ENCODE measurements at places on chromosomes 16 and 17. TPM values are rescaled to one million over a fixed set of nuclear protein-coding genes. Genes with fewer than 3 reads are reported as not detected.

- DNase-seq: no peak
- no peaks in the 10 kb centered on the region for H3K36me3 ChIP-seq
- H3K27me3 ChIP-seq: no peaks in the 10 kb centered on the region
- H3K4me1 ChIP-seq: peaks cover 4% of the 10 kb centered on the region
- H3K4me3 ChIP-seq: no peak overlapping the region
- no peak overlapping the region for H3K27ac ChIP-seq
Observed at GRCh38 chr17:70655176-70655958, 486.0 kb downstream of the KCNJ2 start.

GRCh38 chr17:83161298-83162034 lies 82.1 kb downstream of the METRNL start:
- H3K27ac ChIP-seq: no peak overlapping the region
- DNase-seq: no peak
- no peaks in the 10 kb centered on the region for H3K36me3 ChIP-seq
- peaks cover 2% of the 10 kb centered on the region for H3K4me1 ChIP-seq
- no peak overlapping the region for H3K4me3 ChIP-seq

Gene MT1M
- total RNA-seq: not detected

Gene ASPSCR1
- 51.7 TPM for total RNA-seq
